CD4-positive, alpha-beta T cell treated with Interferon gamma for 1 hour (primary cell): ENCODE measurements at places on chromosomes 4 and X.

DNA sequence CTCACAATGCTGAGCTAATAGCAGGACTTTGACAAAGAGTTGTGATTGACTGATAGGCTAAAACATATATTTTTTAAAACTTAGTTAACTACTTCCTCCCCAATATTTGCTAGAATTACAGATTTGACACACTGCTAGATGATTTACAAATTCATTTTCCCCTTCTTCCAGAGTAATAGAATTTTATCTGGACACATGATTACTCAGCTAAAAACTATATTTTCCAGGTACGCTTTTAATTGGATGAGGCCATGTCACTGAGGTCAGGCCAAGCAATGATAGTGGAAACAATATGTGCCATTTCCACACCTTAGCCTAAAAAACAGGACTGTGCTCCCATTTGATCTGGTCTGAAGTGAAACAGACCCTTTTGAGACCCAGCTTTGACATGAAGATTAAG, 193.3 kb upstream of the PGRMC2 start:
- DNase-seq = no peak

DNA sequence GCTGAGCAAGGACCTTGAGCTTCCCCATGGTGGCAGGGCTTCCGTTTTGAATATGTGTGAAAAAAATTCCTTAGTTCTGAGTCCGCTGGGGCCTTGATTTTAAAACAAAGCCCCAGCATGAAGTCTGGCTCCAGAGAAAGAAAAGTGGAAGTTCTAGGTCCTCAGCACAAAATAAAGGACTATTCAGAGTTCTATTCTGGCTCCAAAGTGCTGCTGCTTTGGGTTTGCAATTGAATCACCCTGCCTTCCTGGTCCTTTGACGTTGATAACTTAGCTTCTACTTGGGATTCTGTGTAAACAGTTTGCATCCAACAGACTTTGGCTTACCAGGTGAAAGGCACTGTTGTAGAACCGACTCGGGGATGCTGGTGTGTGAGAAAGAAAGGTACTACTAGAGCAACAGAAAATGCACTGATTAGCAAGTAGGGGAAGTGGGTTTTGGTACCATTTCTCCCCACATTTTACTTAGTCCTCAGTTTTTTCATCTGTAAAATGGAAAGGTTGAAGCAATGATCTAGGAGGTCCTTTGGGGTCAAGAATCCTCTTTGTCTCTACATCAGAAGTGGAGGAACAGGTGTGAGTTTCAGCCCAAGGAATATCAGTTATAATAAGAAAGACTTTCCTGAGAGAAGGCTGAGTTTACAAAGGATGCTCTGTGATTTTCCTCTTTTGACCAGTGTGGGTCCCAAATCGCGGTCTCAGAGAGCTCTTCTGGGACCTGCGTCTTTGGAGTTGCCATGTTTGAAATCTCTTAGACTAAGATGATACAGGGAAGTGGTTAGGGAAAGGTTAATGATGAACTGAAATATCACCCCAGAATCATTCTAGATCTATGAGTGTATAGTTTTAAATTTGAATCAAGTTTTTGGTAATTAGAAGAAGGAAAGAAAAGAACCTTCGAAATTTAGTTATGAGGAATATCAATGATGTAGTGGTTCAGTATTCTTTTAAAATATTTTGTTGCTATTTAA, 28.2 kb downstream of the IGFBP7 start:
- DNase-seq = no peak

- DNase-seq = no peak
Observed at GRCh38 chr4:116561768-116562167, 523.6 kb downstream of the TRAM1L1 start.

DNA sequence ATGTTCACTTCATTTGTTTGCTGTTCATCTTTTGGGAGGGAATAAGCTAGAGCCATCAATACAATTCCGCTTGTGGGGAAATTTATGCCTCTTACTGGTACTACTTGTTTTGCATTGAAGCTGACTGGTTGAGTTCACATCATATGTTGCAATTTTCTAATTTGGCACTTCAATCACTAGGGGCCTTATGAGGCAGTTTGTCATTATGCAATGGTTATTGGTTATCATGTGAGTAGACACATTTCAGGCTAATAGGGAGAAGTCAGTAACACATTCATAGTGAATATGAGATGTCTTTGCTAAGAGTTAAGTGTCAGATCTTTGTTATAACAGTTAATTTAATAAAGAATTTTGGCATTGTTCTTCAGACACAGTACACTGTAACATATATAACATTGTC, 5.0 kb downstream of the RPL36A start:
- DNase-seq = no peak

DNA sequence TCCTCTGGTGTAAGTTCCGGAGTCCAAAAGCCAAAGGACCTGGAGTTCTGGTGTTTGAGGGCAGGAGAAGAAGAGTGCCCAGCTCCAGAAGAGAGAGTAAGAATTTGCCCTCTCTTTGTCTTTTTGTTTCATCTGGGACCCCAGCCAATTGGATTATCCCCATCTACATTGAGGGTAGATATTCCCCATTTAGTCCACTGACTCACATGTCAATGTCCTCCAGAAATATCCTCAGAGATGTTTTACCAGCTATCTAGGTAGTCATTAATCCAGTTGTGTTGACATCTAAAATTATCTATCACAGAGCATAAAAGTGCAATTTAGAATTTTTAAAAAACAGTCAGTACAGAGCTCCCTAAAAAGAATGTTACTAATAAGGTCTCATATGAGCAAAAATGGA, 132.9 kb upstream of the TMEM47 start:
- DNase-seq = no peak

GRCh38 chrX:39734174-39734776, 363.5 kb downstream of the BCOR start:
- DNase-seq = no peak

GRCh38 chrX:8864161-8864560, 63.0 kb upstream of the FAM9A start:
- DNase-seq = no peak

DNA sequence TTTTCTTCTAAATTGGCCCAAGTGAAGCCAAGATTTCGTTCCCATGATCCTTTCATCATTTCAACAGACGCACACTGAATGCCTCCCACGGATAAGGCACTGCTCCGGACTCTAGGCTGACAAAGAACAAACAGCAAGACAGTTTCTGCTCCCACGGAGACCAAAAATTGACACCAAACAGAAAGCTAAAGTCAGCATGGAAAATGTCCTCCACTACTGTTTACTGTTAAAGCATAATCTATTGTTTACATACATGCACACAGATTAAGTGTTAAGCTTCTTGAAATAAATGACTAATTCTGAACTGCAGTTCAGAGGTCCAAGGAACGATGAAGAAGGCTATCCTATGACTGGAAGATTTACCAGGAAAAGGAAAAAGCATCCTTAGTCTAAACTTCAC, 199.6 kb downstream of the AASDH start:
- no peak for DNase-seq

GRCh38 chr4:165394275-165394674, 15.5 kb downstream of the CPE start:
- no peak for DNase-seq

GRCh38 chr4:165096776-165097175, 15.9 kb downstream of the TMEM192 start:
- DNase-seq = no peak

GRCh38 chrX:652341-652741, 21.8 kb downstream of the SHOX start:
- no peak for DNase-seq

DNA sequence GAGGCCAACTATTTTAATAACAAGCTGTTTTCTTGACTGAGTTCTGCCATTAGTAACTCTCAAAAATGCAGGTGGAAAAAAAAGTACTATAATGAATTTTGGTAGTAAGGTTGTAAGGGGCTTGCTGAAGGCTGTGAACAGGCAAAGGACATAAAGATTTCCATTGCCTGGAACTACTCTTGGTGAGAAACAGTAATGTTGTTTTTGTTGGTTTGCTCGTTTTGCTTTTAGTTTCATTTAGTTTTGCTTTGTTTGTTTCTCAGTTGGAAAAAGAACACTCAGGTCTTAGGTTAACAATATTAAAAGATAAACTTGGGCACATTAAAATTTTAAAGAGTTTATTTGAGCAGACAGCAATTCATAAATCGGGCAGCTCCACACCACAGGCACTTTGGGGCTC, 824.5 kb upstream of the HTR2C start:
- no peak for DNase-seq
